Calu3 (cell line): ENCODE measurements at places on chromosomes 11 and 22. TPM values are rescaled to one million over a fixed set of nuclear protein-coding genes. Genes with fewer than 3 reads are reported as not detected.

DNA sequence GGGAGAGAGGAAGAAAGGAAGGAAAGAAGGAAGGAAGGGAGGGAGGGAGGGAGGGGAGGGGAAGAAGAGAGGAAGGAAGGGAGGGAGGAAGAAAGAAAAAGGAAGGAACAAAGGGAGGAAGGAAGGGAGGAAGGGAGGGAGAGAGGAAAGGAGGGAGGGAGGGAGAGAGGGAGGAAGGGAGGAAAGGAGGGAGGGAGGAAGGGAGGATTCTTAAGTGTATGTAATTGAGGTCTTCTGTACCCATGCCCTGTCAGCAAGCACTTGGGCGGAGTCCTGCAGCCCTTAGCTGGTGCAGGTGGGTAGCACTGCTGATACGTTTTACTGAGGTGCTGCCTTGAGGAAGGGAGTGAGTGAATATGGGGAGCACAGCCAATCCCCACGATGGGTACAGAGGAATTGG lies 56.9 kb upstream of the RASD2 start:
- no peak for DNase-seq

GRCh38 chr22:37209140-37209845 lies 3.0 kb downstream of the SSTR3 start:
- DNase-seq, result no peak

GRCh38 chr11:21415606-21416005 lies 746.2 kb downstream of the NELL1 start:
- DNase-seq, result no peak

DNA sequence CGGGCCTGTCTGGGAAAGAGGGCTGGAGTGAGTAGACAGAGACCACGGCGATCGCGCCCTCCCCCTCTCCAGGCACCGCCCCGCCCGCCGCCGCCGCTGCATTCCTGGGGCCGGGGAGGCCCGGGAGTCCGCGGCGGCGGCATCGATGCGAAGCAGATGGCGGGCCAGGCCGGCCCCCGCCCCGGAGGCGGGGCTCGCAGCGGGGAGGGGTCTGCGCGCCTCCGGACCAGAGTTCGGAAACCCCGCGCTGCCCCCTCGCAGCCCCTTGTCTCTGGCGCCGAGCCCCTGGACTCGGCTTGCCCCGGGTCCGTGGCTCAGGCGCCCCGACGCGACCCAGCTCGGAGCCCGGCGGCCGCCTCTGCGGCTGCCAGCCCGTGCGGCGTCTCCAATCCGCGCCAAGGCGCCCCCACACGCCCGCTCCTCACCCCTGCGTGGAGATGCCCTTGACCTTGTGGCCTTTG lies 1.3 kb downstream of the SCARF2 start:
- no peak for DNase-seq

Gene CHRM4
- not detected in 2 replicates for total RNA-seq

Gene DEFB108B
- not detected in 2 replicates for total RNA-seq

DNA sequence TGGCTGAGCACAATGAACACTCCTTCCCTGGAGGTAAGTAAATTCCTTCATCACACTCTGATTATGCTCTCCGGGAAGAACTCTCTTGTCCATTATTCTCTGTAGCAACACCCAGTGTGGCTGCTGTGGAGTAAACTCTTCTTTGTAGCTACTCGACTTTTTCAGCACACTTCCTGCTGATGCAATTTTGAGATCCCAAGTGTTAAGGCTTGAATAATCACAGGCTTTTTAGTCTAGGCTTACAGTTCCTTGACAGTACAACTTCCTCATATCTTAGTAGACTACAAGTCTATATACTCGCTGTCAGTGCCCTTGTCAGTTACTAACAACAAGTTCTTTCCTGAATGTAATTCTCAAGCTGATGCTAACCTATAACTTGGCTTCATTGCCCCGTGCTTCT lies 301.8 kb upstream of the API5 start:
- DNase-seq, result no peak

DNA sequence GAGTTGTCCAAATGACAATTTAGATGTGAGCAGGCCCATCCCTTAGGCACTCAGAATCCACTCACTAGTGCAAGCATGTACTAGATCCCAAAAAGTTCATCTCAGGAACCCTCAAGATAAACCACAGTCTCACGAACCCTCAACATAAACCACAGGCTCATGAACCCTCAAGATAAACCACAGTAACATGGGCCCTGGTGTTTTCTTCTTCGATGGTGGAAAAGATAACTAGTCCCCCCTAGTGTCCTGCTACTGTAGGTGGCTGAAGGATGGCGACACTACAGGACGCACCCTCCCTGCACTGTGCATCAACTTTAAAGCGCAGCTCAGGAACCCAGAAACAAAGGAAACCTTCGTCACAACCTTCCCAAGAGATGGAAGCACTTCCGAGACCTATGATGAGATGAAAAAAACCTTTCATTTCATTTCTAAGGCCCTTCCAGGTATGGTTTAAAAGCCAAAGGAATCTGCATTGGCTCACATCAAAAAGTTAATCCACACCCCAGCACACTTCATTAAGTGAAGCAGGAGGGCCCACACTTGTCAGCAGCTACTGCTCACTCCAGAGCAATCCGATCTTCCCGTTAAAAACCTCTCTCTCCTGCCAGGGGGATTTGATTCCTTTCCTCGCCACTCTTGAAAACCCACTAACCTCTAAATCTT lies 2.4 kb downstream of the LARGE1 start:
- DNase-seq, result no peak

GRCh38 chr11:34161812-34162492 lies 56.5 kb downstream of the NAT10 start:
- no peak for DNase-seq

DNA sequence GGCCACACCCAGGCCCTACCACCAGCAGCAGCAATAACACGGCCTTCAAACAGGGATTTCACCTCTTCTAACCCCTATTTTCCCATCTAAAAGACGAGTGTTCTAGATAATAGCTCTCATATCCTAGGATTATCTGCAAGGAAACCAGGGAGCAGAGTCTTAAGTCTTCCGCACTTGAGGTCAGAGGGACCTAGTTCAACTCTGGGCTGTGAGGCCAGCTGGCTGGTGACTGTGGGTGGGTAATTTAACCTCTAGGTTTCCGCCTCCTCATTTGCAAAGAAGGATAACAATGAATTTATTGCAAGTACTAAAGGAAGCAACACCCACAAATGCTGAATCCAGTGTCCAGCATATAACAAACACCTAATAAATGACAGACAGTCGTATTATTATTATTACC lies 70.1 kb downstream of the LARGE1 start:
- no peak for DNase-seq

GRCh38 chr11:18706330-18707243 lies 8.0 kb downstream of the TMEM86A start:
- DNase-seq, result no peak

- no peak for DNase-seq
Measured at GRCh38 chr11:65786008-65786785, 666 bp upstream of the OVOL1 start.

Gene ACTN3
- not detected in 2 replicates for total RNA-seq

DNA sequence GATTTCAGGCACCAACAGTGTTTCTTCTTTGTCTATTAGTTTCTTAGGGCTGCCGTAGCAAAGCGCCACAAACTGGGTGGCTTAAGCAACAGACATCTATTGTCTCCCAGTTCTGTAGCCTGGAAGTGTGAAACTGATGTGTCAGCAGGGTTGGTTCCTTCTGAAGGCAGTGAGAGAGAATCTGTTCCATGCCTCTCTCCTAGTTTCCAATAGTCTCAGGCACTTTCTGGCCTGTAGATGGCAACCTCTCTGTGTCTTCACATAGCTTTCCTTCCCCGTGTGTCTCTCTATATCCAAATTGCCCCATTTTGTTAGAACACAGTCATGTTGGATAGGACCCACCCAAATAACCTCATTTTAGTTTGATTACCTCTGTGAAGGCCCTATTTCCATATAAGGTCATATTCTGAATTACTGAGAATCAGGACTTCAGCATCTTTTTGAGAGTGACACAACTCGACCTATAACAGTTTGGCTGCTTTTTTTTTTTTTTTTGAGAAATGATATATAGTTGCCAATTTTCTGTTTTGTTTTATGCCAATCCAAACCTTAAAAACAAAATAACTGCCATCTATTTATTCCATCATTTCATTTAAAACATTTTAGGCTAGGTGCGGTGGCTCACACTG lies 108.2 kb downstream of the SLC36A4 start:
- DNase-seq, result peak; percentile 9

Gene LIF
- total RNA-seq, result 202 and 260 TPM in 2 replicates

GRCh38 chr22:47029244-47030074 lies 267.0 kb downstream of the TBC1D22A start:
- DNase-seq, result no peak

Gene KRTAP5-8
- total RNA-seq, result not detected in 2 replicates

DNA sequence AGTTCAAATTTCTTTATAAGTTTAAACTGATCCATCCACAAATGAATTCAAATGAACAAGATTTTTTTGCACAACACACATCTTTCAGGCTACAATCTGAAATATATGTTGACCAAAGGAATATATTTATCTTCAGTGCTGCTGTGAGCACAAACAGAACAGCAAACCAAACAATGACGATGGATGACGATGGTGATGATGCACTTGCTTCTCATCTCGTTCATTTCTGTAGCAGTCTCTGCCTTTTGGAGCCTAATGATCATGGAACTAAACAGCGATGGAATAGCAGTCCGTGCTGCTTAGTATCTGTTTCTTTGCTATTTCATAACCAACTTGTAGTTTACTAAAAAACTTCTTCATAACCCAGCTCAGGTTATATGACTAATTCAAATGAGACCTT lies 220.7 kb upstream of the BLID start:
- no peak for DNase-seq

GRCh38 chr11:76280151-76280881 lies 74.0 kb upstream of the WNT11 start:
- no peak for DNase-seq

Gene DEUP1
- not detected in 2 replicates for total RNA-seq

Gene GP1BB
- not detected in 2 replicates for total RNA-seq

DNA sequence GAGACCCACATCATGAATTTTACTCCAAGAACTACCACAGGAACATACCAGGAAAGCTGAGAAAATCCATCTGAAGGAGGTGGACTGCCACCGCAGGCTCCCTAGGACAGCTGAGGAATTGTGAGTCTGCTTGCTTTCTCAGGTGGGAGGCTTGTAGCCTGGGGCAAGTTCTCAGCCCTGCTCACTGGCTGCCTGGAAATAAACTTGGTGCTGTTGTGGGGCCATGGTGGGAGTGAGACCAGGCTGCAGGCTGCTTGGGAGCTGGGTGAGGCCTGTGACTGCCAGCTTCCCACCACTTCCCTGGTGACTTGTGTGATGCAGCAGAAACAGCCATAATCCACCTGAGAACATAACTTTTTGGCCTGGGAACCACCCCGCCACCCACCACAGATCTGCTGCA lies 132.7 kb upstream of the RAG2 start:
- no peak for DNase-seq

- no peak for DNase-seq
Measured at GRCh38 chr11:3989921-3990290, 104.7 kb upstream of the RRM1 start.

DNA sequence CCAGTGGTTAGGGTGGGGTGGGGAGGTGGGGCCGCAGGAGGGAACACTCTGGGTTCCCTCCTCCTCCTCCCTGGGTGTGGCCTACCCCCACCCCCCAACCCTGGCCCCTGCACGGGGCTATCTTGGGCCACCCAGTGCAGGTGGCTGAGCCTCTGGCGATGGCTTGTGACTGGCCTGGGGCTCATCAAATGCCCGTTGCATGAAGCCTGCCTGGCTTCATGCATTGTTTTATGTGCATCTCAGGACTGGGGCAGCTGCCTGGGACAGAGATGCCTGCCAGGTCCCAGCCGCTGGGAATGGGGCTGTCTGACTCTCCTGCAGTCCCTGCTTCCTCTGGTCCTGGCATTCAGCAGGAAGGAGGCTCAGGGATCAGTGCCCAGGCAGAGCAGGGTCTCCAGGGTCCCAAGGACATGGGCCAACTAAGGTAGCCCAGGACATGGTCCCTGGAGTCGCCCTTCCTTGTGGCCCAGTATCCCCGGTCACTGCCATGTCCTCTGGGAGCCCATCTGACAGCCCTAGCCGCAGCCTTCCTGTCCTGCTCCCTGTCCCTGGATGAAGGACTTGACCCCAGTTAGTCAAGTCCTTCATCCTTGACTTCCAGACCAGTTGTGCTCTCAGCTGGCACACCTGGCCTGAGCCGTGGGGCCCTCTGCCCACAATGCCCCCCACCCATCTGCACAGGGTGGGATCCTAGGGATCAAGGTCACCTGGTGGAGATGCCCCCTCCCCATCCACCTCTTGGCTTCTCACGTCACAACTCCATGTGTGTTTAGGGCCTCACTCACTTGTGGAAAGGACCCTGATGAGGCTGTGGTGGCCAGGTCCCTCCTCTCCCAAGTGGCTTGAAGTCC lies 112.1 kb upstream of the FGF3 start:
- DNase-seq, result no peak

DNA sequence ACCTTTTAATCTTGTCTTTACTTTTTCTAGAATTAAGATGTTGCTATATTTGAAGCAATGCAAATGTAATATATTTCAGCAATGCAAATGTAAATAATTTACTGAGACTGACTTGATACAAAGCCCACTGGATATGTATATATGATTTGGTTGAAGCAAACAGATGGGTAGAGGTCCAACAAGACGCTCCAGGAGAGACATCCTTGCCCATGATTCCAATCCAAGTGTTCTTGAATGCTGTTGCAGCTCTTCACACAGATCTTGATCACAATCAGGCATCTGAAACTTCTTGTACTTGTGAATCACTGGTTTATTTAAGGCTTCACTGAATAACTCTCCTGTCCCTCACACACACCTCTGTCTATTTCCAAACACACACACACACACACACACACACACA lies 507.0 kb downstream of the LRRC4C start:
- DNase-seq, result no peak

DNA sequence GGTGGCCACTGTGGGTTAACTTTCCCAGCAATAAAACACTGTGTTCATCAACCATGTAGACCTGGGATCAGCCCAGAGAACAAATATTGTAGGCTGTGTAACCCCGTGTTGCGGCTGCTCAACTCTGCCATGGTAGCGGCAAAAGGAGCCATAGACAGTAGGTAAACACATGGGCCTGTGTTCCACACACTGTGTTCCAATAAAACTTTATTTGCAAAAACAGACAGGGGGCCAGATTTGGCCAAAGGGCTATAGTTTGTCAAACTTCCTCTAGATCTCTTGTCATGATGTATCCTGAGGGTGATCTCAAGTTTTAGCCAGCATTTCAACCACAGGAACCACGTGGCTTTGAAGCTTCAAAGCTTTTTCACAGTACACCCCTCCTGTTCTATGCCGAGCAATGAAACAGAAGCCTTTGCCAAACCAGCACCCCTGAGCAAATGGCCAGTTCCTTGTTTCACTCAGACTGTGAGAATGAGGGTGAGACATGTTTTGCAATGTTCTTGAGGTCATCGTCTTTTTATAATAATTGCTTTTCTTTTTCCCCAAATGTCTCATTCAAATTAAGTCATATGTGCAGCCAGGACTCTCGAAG lies 49.9 kb upstream of the FADD start:
- DNase-seq, result no peak
